ENCODE measurements at places on chromosomes 13 and 19.

- no peak for DNase-seq
These were observed 223.6 kb downstream of the TM9SF2 start for GRCh38 chr13:99724633-99725517.

DNA sequence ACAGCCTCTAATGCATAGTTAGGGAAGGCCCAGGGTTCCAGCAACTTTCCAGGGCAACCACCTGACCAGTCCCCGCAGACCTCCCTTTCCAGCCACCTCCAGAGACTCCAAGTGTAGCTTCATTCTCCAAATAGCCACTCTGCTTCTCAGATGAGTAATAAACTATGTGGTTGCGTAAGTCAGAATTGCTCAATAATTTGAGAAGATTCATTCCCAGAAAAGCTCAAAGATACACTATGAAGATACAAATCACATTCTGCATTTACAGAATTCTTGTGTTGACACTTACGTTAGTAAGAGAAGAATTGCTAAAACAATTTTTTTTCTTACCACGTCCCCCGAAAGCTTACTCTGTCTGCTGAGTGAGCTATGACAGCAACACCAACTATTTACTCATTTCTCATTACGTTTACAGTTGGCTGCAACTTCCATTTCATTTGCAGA is 8.2 kb upstream of the LATS2 start:
- no peak for DNase-seq

DNA sequence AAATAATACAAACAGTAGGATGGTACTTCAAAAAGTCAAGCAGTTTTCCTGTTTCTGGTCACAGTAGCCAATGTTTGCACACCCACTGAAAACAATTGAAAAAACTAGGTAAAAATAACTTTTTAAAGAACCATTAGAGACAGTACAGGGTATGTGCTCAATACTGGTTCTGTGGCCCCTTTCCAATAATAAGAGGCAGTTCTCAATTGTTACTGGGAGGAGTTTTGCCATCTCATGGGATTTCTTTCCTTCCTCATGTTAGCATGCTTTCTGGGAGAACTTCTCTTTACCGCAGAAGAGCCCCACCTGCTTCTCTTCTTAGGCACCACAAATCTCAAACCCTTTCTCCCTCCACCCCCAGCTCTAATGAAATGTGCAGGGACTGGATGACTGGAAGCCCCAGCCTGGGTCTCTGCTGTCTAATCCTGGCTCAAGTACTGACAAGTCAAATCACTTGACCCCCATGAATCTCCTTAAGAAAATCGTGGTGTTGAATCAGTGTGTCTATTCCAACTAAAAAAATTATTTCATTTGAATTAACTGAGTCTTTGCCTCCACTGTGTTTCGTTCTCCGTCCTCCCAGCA is 14.6 kb downstream of the METTL21C start:
- no peak for DNase-seq

GRCh38 chr13:98173431-98174152 is 3.5 kb downstream of the RNF113B start:
- no peak for DNase-seq

- no peak for DNase-seq
These were observed 26.8 kb upstream of the ACOD1 start for GRCh38 chr13:76921516-76921915.

DNA sequence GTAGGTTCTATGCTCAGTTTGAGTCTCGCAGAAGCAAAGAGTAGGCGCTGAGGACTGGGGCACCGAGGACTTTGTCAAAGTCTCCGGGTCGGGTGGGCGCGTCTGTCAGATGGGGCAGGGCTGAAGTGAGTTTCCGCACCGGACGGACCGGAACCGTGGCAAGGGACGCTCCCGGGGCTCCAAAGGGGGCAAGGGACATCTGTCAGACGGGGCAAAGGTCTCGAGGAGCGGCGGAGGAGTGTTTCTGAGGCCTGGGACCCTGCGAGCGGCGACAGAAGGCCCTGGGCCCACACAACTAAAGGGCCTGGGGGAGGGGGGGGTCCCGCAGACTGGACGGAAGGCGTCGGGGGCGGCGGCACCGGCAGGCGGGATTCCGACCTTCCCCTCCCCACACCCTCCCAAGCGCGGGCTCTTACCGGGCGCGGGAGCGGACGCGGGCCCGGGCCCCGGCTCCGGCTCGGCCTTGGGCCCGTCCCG is 13.3 kb upstream of the AKAP8L start:
- no peak for DNase-seq

DNA sequence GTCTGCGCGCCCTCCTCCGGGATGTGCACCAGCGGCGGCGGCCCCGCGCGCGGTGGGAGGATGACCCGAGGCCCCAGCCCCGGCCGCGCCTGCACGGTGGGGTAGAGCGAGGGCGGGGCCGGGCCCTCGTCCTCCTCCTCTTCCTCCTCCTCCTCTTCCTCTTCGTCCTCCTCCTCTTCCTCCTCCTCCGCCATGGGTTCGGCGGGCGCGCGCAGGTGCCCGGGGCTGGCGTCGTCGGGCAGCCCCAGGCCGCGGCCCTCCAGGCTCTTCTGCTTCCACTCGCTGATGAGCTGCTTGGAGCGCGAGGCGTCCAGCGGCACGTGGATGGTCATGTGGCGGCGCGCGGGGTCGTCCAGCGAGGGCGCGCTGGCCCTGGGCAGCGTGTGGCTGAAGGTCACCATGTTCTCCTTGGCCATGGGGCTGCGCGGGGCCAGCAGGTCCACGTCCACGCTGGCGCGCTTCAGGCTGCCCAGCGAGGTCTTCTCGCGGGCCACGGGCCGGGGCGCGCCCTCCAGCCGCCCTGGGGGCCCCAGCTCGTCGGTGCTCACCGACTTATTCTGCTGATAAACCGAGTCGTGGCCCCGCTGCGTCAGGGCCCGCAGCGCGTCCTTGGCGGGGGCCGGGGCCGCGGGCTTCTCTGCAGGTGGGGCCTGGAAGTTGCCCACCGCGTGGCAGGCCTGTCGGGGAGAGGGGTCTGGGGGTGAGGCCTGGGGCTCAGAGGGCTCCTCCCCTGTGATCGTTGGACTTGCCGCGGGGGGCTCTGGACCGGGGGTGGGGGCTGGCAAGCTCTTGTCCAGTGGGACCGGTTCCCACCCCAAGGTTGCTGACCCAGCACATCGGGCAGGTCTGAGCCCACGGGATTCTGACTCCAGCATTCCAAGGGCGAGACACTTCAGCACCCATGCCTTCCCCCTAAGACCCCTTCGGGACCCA is 8.3 kb downstream of the PLPPR3 start:
- no peak for DNase-seq

DNA sequence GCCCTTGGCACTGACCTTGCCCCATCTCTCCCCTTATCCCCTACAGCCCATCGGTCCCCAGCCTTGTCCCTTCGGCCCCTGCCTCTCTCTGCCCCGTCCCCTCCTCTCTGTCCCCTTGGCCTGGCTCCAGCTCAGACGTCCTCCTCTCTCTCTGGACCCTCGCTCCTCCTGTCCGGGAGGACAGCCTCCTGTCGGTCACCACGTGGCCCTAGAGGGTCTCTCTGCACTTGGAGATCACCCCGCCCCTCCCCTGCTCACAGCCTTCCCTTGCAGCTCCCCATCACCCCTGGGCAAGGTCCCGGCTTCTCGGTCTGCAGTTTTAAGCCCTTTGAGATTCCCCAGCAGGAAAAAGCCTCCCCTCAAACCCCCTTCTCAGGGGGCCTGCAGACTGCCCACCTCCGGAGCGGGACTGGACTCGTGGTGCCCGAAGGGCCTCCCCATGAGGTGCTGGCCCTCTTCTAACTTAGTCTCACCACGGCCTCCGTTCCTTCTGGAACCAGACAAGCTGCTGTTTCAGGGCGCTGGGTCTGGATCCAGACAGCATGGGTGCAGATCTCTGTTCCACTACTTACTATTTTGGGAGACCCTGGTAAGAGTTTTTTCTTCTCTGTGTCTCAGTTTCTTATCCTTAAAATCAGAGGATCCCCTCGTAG is 3.3 kb upstream of the KLK15 start:
- DNase-seq, result no peak

DNA sequence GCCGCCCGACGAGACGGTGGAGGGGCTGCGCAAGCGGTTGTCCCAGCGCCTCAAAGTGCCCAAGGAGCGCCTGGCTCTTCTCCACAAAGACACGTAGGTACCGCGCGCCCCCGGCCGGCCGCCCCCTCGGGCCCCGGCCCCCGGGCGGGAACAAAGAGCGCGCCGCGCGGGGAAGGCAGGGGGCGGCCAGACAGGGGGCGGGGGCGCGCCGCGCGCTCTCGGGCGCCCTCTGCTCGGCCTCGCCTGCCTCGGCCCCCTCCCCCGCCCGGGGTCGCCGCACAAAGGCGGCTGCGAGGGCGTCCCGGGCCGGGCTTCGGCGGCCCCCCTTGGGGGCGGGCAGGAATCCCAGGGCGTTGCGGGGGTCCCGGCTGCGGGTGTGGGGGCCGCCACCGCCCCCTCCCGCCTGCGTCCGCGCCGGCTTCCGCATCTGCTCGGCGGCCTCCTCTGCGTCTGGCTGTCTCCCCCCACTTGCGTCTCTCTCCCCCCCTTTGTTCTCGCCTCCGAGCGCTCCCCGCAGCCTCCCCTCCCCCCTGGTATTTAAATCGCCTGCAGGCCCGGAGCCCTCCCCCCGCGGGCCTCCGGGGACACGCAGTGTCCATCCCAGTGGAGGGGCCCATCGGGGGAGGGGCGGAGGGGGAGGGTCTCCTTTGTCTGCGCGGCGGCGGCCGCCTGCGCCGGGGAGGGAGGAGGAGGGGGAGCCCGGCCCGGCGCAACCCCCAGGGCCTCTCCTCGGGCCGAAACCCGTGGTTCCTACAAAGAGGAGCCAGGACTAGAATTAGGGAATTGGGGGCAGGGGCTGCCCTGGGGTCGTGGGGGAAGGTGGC is 2.3 kb downstream of the MIDN start:
- DNase-seq, result peak; percentile 83

- DNase-seq, result peak; percentile 48
These were observed 40.5 kb upstream of the ITM2B start for GRCh38 chr13:48192411-48192935.

GRCh38 chr19:30924670-30925069 is 424.6 kb downstream of the TSHZ3 start:
- DNase-seq, result no peak

DNA sequence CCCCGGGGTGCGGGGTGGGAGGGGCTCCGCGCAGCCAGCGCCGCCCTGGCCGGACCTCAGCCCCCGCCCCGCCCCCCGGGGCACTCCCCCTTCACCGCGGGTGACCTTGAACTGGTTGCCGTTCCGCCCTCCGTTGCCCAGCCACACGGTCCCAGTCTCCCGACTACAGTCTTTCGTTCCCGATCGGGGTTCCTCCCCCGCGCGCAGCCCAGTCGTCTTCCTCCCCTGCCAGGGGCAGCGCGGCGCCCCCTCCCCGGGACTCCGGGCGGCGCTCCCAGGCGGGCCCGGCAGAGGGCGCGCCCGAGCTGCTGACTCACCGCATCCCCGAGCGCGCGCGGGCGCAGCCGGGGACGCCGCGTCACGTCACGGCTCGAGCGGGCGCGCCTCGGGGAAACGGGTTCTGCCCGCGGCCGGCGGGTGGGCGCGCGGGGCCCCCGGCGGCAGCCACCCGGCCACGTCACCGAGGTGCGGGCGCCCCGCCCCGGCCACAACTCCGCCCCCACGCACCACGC is 459 bp downstream of the MIDN start:
- peak; percentile 73 for DNase-seq

GRCh38 chr13:92804346-92804745 is 422.3 kb upstream of the GPC6 start:
- no peak for DNase-seq
